ENCODE measurements at places on chromosomes 12 and 14.

- no peak for DNase-seq
Observed at GRCh38 chr14:59190372-59190771, 1.9 kb downstream of the DAAM1 start.

DNA sequence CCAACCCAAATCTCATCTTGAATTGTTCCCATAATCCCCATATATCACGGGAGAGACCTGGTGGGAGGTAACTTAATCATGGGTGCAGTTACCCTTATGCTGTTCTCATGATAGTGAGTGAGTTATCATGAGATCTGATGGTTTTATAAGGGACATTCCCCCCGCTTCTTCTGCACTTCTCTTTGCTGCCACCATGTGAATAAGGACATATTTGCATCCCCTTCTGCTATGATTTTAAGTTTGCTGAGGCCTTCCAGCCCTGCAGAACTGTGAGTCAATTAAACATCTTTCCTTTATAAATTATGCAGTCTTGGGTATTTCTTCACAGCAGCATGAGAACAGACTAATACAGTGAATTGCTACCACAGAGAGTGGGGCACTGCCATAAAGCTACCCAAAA is 179.1 kb downstream of the LRIG3 start:
- DNase-seq: no peak

GRCh38 chr14:73267474-73267873 is 30.2 kb downstream of the PAPLN start:
- no peak for DNase-seq

DNA sequence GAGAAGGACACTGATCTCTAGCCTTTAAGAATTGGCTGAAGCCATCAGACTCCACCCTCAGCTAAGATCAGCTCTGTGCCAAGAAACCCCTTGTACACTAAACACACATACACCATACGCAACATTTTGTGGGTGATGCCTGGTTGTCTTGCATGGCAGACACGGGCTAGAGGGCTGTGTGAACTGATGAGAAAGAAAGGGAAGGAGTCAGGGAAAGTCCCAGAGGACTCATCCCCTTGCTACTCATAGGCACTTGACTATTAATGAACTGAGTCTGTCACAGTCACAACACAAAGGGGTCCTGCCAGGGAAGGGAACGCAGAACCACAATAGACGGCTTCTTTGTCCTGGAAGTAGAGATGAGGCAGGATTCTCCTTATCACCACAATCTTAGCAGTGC is 80.8 kb downstream of the EMP1 start:
- DNase-seq: no peak

- no peak for DNase-seq
Observed at GRCh38 chr12:96486751-96487613, 2.4 kb upstream of the CFAP54 start.

- DNase-seq: no peak
Observed at GRCh38 chr12:84415946-84416345, 496.7 kb downstream of the SLC6A15 start.

DNA sequence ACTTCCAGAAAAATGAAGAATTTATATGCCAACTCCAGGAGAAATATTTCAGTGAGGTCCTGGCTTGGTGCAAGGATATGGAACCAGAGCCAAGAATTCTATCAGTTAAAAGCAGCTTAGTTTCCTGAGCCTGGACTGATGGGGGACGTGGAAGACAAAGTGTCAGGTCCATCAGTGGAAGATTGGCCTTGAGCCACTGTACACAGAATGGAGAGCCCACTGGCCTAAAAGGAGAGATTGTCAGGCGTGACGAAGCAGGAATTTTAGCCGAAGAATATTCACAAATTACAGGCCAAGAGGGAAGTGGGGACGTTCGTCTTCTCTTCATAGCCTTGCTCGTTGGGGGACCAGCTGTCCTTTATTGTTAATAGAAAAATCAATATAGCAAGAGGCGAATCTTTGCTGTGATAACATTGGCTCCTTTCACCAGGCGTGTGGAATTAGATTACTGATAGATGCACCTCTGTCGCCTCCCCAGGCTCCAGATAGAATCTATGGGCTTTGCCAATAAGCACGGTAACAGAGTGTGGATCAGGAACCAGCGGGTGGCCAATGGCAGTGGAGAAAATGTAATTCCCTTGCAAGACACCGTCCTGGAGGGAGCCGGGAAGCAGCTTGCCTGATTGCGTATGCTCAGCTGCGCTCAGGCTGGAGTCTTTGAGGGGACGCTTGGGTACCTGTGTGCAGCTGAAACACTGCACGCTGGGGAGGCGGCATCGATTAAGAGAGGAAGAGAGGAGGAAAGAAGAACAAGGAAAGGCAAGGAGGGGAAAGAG is 56.4 kb downstream of the TMEM132C start:
- no peak for DNase-seq

GRCh38 chr14:92668276-92668973 is 80.0 kb downstream of the LGMN start:
- DNase-seq: no peak
